Fibroblast of pulmonary artery (primary cell): ENCODE measurements at places on chromosomes 4 and X.

- DNase-seq = no peak
Observed at GRCh38 chrX:31894152-31894551, 822.3 kb upstream of the FTHL17 start.

- DNase-seq = peak; percentile 59
Observed at GRCh38 chr4:131091896-131092295, 1995.9 kb downstream of the C4orf33 start.

DNA sequence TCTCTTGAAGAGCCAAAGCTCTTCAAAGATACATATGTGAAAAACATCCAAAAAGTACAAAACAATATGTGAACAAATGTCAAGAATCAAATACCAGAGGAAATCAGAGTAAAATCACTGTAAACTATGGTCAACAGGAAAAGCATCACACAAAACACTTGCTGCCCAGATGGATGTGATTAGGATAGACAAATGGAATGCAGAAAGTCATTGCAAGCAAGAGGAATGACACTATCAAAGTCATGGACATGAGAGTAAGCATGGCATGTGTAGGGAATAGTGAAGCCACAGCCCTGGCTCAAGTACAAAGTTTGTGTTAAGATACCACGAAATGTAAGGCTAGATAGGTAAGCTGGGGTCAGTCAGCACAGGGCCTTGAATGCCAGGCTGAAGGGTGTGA is 37.7 kb downstream of the CLDN2 start:
- no peak for DNase-seq

- DNase-seq = peak; percentile 82
Observed at GRCh38 chr4:147831551-147832171, 99.8 kb downstream of the ARHGAP10 start.

- DNase-seq = no peak
Observed at GRCh38 chrX:97030947-97031346, 147.2 kb downstream of the RPA4 start.

GRCh38 chrX:20056704-20057103 is 60.0 kb downstream of the MAP7D2 start:
- no peak for DNase-seq

DNA sequence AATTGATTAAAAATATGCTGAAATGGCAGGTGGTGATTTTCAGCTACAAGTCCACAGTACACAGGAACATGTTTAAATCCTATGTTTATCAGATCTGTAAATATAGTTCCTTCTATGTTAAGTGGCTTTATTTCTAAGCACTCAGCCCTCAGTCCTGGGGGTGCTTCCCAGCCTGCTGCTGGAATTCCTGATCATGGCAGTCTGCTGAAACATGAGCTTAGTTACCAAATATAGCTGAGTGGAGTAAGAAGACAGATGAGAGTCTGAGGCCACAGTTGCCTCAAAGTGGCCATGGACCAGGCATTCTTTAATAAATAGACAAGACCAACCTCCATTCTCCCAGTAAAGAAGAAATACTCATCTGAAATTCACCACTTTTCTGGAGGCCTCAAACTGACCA is 17.1 kb upstream of the DDX60 start:
- peak; percentile 13 for DNase-seq

DNA sequence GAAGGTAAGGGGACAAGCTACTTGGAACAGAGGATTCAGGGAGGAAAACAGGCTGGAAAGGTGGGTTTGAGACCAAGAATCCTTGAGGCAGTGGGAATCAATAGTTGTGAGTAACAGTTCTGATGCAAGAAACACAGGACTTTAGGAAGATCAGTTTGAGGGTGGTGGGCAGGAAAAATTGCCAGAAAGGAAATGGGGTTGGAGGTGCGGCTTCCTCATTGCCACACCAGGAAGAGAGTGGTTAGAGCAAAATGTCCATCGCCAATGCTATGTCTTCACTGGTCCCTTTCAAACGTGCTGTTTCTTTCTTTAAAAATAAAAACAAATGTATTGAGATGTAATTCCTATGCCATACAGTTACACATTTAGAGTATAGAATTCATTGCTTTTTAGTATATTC is 57.1 kb upstream of the NOCT start:
- peak; percentile 33 for DNase-seq

DNA sequence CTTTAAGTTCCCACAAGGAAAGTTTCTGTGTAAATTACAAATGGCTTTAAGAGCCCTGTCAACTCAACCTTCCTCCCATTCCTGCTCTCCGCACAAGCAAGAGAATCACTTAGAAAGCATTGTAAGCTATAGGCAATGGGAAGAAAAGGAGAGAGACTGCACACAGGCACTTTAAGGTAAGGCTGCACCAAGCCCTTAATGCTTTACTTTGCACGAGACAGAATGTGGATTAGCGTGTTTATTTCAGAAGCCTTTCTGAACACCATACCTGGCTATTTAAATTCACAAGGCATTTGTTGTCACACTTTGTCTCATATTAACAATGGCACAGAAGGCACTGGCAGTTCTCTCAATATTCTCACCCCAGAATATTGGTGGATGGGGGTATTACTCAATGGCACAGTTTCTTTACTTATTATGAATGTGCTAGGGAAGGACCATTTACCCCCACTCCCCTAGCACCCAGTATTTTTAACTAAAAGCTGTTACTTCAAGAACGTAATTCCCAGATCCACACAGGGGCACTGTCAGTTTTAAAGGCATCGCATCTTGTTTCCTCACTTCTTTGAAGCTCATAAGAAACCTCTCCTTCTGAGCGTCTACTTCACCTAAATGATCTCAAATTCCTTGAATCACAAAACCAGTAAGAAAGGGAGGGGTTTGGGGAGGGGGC is 150.0 kb downstream of the MAML3 start:
- DNase-seq = no peak

- no peak for DNase-seq
Observed at GRCh38 chrX:20333672-20334071, 67.0 kb upstream of the RPS6KA3 start.

GRCh38 chr4:16039139-16039538 is 44.7 kb downstream of the PROM1 start:
- DNase-seq = no peak

- DNase-seq = no peak
Observed at GRCh38 chr4:11514779-11515419, 86.2 kb upstream of the HS3ST1 start.

DNA sequence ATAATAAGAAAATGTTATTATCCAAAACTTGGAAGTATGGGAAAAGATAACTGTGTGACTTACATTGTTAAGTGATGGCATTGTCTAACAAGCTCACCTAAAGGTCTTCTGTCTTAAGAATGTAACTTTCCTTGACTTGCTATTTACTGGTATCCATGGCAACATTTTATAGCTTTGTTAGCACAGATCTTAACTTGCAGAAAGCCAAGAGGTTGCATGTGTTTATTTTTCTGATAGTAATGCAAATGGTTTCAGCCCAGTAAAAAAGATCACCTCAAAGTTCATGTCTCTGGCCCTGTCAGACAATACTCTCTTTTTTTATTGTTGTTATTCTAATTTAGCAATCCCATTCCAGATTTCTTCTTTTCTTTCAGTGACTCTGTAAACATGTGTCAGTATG is 425.3 kb downstream of the SPRY1 start:
- DNase-seq = peak; percentile 69

GRCh38 chrX:44155126-44155525 is 181.9 kb upstream of the NDP start:
- no peak for DNase-seq

DNA sequence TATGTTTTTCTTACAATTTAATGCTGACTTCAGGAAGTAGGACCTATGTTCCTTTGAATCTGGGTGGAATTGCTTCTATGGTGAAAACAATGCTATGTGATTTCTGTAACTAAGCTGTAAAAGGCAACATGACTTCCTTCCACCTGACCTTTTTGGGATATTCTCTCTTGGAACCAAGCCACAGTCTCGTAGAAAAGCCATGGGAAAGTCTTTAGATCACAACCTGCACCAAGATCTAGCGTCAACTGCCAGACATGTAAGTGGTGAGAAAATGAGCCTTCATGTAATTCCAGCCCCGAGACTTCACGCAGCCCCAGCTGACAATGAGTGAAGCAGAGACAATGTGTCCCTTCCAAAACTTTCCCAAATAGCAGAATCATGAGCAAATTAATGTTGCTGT is 297.0 kb upstream of the DCAF8L1 start:
- DNase-seq = no peak

DNA sequence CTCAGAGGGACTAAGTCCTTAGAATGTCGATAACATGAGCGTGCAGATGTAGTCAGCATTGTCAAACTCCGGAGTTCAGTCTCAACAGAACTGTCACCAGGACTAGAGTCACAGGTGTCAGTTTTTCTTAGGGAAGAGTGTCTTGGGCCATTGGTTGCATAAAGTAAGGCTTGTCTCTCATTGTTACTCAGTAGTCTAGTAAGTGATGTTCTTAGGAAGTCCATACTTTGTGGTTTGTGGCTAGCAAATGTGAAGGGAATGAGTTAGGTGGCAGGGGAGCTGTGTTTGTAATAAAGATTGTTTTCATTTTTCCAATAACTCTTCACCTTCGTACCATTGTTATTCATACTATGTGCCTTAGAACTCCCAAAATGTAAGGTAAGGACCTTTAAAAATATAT is 119.6 kb downstream of the AFF2 start:
- DNase-seq = no peak

GRCh38 chrX:7582191-7582590 is 260.8 kb upstream of the VCX start:
- no peak for DNase-seq

GRCh38 chr4:89538886-89539285 is 231.3 kb upstream of the GPRIN3 start:
- DNase-seq = peak; percentile 38

DNA sequence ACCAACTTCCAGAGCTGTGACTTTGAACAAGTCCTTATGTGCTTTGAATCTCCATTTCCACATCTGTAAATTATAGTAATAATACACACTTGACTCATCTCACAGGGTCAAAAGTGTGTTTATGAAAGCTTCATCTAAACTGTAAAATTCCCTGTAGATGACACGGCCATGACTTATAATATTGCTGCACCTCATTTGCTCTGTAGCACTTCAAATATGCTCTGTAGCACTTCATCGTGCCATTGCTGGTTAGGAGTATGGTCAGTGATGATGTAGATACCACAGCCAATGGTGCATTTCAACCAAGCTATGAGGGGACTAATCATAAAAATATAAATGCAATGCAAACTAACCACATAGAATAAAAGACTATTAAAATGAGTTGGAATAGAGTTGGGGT is 318.6 kb downstream of the ANK2 start:
- DNase-seq = no peak
